Thoracic aorta (tissue), 2 donors: ENCODE measurements at places on chromosomes 11 and 22.

DNA sequence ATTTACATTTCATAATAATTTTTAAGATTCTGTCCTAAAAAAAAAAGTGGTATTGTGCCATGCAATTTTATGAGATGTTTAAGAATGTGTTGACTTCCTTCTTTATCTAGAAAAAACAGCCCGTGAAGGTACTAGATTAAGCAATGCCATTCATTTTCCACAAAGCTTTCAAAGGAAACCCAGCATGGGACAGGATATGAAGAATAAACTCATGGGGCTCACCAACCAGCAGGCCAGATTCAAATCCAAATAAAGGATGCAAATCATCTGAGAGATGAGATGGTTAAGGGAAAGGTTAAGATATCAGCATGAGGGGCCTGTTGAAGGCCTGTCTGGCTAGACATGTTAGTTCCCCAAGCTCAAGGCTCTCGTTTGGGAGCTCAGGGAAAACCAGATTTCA is 199.1 kb downstream of the SWAP70 start:
- no peaks in the 10 kb centered on the region for H3K27me3 ChIP-seq
- no peaks in the 10 kb centered on the region for H3K4me1 ChIP-seq
- H3K36me3 ChIP-seq = no peaks in the 10 kb centered on the region
- H3K4me3 ChIP-seq = no peak overlapping the region
- no peak for DNase-seq

DNA sequence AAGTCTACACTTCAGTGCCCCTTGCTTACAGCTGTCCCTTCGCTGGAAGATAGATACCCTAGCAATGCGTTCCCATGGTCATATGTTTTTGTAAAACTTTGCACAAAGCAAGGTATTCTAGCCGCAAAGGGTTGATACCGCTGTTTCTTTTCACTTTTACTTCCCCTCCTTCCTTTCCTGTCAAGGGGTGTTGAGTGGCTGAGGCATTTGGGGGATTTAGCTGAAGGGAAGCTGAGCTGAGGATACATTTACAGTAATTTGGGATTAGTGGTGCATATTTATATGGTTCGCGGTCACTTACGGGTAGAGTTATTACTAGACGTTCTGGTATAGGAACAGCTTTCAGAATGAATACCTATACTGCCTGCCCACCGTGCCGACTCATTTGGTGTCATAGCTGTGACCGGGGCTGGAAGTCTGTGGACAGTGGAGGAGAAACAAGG is 86.9 kb upstream of the WNT11 start:
- DNase-seq = no peak
- no peaks in the 10 kb centered on the region for H3K36me3 ChIP-seq
- H3K27me3 ChIP-seq = no peaks in the 10 kb centered on the region
- no peak overlapping the region for H3K27ac ChIP-seq

DNA sequence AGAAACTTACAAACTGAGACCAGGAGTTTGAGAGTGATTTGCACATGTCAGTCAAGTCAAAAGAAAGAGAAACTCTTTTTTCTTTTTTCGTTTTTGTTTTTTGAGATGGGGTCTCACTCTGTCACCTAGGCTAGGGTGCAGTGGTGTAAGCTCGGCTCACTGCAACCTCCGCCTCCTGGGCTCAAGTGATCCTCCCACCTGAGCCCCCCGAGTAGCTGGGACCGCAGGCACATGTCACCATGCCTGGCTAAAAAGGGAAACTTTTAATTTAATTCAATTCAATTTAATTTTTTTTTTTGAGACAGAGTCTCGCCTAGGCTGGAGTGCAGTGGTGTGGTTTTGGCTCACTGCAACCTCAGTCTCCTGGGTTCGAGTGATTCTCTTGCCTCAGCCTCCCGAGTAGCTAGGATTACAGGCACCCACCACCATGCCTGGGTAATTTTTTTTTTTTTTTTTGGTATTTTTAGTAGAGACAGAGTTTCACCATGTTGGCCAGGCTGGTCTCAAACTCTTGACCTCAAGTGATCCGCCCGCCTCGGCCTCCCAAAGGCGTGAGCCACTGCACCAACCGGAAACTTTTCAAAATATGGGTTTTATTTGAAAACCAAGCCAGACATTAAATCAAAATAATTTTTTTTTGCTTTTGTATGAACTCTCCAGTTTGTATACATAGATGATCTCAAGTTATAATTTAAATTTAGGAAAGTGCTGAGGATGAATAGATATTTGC is 9.9 kb downstream of the UCP3 start:
- H3K4me3 ChIP-seq = no peak overlapping the region
- no peaks in the 10 kb centered on the region for H3K27me3 ChIP-seq
- peaks cover 3% of the 10 kb centered on the region for H3K36me3 ChIP-seq
- DNase-seq = no peak

- H3K27ac ChIP-seq = no peak overlapping the region
- DNase-seq = no peak
- H3K27me3 ChIP-seq = no peaks in the 10 kb centered on the region
- no peaks in the 10 kb centered on the region for H3K36me3 ChIP-seq
Measured at GRCh38 chr11:22520521-22520920, 105.1 kb downstream of the FANCF start.
